ENCODE measurements at places on chromosomes 12 and 14. TPM values are rescaled to one million over a fixed set of nuclear protein-coding genes. Genes with fewer than 3 reads are reported as not detected.

Gene ZBTB42
- 3.0 TPM for total RNA-seq

Gene EMP1
- 172 TPM for total RNA-seq

Gene IRAK3
- 1.0 TPM for total RNA-seq

Gene GPR84
- not detected for total RNA-seq
